ENCODE measurements at places on chromosomes 7 and 10. TPM values are rescaled to one million over a fixed set of nuclear protein-coding genes. Genes with fewer than 3 reads are reported as not detected.

The NPVF gene
- total RNA-seq, result not detected

The CDH23 gene
- total RNA-seq, result 0.13 TPM

The WNT8B gene
- total RNA-seq, result not detected

The ETV1 gene
- total RNA-seq, result 33.4 TPM

The MYH16 gene
- not detected for total RNA-seq

The SMKR1 gene
- 0.20 TPM for total RNA-seq

The HOXA9 gene
- total RNA-seq, result 0.33 TPM

The LIPM gene
- total RNA-seq, result 0.13 TPM

The NEURL1 gene
- total RNA-seq, result under 0.01 TPM

The MPP7 gene
- total RNA-seq, result 0.92 TPM

The CNPY1 gene
- not detected for total RNA-seq

The SUGCT gene
- total RNA-seq, result 8.4 TPM

The TMEM139 gene
- 0.23 TPM for total RNA-seq

The DLG5 gene
- total RNA-seq, result 59.4 TPM

The CABCOCO1 gene
- 0.26 TPM for total RNA-seq

The RALA gene
- 29.8 TPM for total RNA-seq

The OR6B1 gene
- not detected for total RNA-seq

The TEX47 gene
- not detected for total RNA-seq

The NPC1L1 gene
- 0.07 TPM for total RNA-seq

The AS3MT gene
- total RNA-seq, result 5.0 TPM

The NKX1-2 gene
- total RNA-seq, result not detected

The LRMDA gene
- 1.0 TPM for total RNA-seq

The TLX1 gene
- not detected for total RNA-seq

The NODAL gene
- not detected for total RNA-seq

The SEMA3D gene
- total RNA-seq, result 11.8 TPM

The SPDYE8 gene
- not detected for total RNA-seq

The TRIL gene
- total RNA-seq, result 1.8 TPM

The ACTR3C gene
- total RNA-seq, result 0.13 TPM

The PIP gene
- total RNA-seq, result not detected

The PTN gene
- 13.2 TPM for total RNA-seq

The CLRN3 gene
- not detected for total RNA-seq

The SPDYE6 gene
- not detected for total RNA-seq

The INHBA gene
- 67.4 TPM for total RNA-seq

The GRM3 gene
- not detected for total RNA-seq
